ENCODE measurements at places on chromosomes 5 and 9. TPM values are rescaled to one million over a fixed set of nuclear protein-coding genes. Genes with fewer than 3 reads are reported as not detected.

The MAT2B gene
- polyA plus RNA-seq = 113 TPM

The FCN2 gene
- polyA plus RNA-seq = 0.95 TPM

The STK32A gene
- 19.4 TPM for polyA plus RNA-seq

The ARID3C gene
- not detected for polyA plus RNA-seq

The GTF3C5 gene
- 61.3 TPM for polyA plus RNA-seq

The SLC36A3 gene
- polyA plus RNA-seq = not detected

The AIF1L gene
- polyA plus RNA-seq = 376 TPM

The SLC31A1 gene
- polyA plus RNA-seq = 26.0 TPM

The SLCO6A1 gene
- polyA plus RNA-seq = 0.16 TPM

DNA sequence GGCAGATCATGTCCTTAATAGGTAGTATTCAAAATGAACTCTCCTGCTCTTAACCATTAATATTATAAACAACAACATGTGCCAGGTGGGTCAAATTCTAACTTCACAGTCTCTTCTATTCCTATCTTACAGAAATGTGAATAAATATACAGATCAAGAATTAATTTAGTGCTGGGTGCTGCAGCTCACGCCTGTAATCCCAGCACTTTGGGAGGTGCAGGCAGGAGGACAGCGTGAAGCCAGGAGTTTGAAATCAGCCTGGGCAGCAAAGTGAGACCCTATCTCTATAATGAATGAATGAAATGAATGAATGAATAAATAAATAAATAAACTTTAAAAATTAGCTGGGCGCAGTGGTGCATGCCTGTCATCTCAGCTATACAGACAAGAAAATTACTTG lies 34.1 kb downstream of the PTCH1 start:
- DNase-seq = no peak

- DNase-seq = no peak
Measured at GRCh38 chr5:159123700-159124099, 24.0 kb upstream of the EBF1 start.

GRCh38 chr5:1500411-1501091 lies 23.2 kb downstream of the LPCAT1 start:
- no peak for DNase-seq

DNA sequence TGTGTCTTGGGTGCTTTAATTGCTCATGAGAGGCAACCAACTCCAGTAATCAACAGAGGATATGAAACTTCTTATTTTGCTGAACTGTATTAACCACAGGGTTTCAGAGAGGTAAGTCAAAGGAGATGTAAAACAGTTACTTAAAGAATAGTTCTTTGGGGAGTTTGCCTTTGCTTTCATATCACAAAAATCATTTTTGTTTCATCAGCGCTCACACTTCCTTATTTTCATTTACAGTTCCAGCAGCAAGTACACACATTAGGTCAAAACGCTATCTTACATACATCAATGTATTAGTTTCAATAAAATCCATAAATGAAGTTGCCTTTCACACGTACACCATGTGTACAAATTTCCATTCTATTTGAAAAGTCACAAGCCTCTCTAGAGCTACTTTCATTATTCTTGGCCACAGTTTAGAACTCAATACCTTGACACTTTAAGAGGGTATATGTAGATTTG lies 50.1 kb downstream of the ST8SIA4 start:
- no peak for DNase-seq

DNA sequence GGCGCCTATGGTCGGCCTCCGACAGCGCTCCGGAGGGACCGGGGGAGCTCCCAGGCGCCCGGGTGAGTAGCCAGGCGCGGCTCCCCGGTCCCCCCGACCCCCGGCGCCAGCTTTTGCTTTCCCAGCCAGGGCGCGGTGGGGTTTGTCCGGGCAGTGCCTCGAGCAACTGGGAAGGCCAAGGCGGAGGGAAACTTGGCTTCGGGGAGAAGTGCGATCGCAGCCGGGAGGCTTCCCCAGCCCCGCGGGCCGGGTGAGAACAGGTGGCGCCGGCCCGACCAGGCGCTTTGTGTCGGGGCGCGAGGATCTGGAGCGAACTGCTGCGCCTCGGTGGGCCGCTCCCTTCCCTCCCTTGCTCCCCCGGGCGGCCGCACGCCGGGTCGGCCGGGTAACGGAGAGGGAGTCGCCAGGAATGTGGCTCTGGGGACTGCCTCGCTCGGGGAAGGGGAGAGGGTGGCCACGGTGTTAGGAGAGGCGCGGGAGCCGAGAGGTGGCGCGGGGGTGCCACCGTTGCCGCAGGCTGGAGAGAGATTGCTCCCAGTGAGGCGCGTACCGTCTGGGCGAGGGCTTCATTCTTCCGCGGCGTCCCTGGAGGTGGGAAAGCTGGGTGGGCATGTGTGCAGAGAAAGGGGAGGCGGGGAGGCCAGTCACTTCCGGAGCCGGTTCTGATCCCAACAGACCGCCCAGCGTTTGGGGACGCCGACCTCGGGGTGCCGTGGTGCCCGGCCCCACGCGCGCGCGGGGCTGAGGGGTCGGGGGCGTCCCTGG lies 561 bp downstream of the DAPK1 start:
- peak; percentile 65 for DNase-seq

DNA sequence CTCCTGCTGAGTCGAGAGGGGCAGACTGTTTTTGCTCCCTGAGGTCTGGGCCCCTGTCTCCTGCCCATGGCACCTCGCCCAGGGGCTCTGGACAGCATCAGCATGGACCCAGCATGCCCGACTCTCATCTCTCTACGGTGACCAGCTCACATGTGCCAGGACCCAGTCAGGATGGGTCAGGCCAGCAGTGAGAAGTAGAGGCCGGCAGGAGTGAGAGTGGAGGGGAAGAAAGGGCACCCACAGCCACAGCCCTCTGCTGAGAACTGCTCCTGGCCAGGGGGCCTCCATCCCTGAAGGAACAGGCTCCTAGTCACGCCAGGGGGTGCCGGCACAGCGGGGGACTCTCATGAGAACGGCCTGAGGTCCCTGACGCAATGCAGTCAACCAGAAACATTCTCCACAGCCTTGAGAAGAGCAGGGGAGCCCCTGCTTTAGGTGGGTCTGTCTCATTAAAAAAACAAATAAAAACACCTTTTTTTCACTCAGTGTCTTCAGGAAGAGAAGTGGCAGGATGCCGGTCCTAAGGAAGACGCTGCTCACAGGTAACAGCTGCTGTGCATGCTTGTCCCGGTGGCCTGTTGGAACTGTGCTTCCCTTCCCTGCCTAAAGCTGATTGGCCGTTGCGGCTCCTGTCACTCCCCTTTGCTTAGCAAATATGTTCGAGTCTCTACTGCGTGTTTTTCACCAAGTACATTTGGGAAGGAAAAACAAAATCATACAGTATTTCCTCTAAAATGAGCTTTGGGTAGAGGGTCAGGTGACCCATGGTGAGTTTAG lies 85.7 kb upstream of the FBXW11 start:
- DNase-seq = no peak

DNA sequence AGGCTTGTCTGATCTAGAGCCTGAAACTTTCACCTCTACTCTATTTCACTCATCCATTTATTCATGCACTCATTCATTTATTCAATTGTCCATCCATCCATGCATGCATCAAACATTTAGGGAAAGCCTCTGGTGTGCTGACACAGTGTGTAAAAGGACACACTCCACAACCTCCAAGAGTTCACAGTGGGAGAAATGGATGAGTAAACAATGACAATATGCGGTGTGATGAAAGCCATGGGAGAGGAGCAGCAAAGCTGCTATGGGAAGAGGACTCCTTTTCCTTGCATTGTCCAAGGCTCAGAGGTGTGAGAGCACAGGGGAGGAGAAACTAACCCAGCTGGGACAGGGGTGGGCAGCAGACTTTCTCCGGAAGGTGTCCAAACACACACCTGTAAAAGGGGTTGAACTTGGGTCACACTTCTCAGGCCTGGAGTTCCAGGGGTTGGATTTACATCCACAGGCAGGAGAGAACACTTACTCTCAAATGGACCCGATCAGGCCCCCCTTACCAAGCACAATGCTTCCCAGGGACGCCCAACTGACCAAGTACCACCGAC lies 21.2 kb upstream of the PFDN1 start:
- DNase-seq = no peak

DNA sequence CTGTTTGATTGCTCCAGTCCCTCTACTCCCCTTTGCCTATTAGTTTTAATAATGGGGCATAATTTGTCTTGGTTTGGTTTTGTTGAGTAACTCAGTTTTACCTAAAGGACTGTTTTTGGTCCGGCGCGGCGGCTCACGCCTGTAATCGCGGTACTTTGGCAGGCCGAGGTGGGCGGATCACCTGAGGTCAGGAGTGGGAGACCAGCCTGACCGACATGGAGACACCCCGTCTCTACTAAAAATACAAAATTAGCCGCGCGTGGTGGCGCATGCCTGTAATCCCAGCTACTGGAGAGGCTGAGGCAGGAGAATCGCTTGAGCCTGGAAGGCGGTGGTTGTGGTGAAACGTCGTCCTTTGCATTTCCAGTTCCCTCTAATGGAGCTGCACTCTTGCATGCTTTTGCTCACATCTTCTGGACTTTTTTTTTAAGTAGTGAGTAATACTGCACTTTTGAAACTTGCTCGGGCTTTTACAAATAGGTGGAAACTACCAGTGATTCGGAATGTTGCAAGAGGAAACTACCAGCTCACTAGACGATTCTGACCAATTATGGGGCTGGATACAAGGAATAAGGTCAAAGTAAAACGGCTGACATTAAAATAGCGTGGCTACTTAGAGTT lies 721 bp upstream of the MAML1 start:
- DNase-seq = no peak

DNA sequence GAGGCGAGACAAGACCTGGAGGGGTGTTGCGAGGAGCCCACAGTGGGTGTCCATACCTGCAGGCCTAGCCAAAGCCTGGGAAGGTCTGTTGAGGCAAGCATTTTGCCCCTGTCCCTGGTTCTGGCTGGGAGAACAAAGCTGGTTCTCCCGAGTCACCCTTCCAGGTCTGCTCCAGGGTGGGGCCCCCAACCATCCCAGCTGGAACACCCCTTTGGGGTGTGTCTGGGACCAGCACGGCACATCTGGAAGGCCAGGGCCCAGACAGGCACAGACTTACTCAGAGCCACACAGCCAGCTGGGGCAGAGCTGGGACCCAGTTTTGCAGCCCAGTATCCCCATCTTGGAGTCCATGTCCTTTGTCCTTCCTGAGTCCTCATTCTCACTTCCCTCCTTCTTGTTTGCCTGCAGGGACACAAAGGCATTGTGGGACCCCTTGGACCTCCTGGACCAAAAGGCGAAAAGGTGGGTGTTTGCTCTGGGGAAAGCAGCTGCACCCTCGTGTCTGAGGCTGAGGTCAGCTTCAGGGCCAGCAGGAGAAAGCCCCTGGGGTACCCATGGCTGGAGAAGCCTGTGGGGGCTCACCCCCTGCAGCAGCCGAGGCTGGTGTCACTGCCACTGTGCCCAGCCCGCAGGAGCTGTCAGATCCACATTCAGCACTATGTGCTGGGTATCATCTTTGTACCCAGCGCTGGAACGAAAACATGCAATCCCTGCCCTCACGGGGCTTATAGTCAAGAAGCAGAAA lies 38.4 kb upstream of the ORM1 start:
- no peak for DNase-seq

DNA sequence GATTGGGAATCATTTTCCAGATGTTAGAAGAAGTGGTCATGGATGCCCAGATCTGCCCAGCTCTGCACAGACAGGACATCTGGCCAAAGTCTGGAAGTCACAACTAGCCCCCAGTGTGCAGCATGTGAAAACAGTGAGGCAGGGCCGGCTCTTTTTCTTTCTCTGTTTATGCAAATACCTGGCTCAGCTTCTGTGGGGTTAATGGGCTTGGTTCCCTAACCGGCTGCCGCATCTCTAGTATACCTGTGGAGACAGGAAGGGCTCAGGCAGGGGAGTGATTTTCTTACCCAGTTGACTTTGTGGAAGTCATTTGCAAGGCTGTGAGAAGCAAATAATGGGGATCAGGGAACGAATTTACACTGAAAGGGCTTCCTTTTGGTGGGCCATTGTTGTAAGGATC lies 254.8 kb upstream of the PANK3 start:
- no peak for DNase-seq

- DNase-seq = no peak
Measured at GRCh38 chr5:8766448-8766847, 779.4 kb downstream of the SEMA5A start.

GRCh38 chr5:134070725-134071613 lies 43.5 kb upstream of the TCF7 start:
- peak; percentile 13 for DNase-seq

DNA sequence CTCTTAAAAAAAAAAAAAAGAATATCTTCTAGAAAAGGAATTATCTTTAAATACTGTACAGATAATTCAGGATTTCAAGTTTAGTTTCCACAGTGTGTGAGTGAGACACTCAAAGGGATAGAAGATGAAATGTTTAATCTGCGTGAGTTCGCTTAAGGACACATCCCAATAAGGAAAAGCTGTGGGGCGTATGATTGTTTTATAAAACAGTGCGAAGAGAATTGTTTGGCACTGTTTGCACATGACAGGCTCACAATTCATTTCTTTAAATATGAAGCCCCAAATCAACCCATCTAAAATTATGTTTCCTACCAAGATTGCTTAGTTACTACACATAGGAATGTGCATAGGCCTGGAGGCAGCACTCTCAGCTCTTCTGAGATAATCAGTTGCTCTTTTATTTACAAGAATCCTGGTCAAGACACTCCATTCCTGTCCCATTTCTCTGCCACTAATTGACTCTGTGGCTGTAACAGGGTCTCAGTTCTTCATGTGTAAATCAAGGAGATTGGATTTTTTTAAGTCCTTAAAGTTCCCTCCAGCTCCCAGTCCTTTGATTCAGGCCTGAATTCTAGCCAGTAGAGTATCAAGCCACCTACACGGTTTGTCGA lies 60.1 kb downstream of the BHMT start:
- no peak for DNase-seq

- DNase-seq = no peak
Measured at GRCh38 chr9:8429157-8429556, 629.6 kb upstream of the DMAC1 start.

DNA sequence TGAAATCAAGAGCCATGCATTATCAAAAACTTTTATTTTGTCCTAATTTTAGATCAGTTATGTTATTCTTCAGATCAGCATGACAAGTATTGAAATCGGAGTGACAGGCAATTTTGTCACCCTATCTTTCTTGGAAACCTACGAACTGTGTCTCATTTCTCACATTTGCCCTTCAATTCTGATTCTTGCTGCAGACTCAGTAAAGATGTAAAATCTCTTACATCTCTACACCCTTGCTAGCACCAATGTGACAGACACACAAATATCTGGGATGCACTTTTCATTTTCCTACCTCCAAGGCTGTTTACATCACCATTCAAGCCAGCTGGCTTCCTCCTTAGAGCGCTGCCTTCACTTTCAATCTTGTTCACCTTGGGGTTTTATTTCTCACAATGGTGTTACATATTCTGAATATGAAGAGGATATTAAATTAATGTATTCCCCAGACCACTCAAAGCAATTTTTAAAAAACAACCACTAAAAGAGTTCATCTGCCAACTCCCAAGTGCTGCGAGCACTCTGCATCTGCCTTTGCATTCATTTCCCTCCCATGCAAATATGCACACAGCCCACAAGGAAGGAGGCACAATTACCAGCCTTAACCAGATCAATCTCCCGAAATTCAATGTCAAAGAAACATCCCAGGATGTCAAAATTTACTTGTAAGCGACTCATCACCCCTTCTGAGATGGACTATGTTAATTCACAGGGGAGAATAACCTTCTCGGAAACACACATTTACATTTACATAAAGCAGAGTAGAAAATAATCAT lies 164.3 kb downstream of the ENC1 start:
- DNase-seq = no peak
